ENCODE measurements at places on chromosomes 12 and 14. TPM values are rescaled to one million over a fixed set of nuclear protein-coding genes. Genes with fewer than 3 reads are reported as not detected.

Gene TAS2R9
- total RNA-seq, result not detected

Gene GARIN6
- not detected for total RNA-seq

Gene SIX6
- not detected for total RNA-seq

Gene OVCH1
- 0.41 TPM for total RNA-seq

Gene HEATR5A
- 25.0 TPM for total RNA-seq

Gene COX6A1
- 257 TPM for total RNA-seq

Gene VWF
- 34.8 TPM for total RNA-seq

Gene TEP1
- 14.9 TPM for total RNA-seq

Gene NCOR2
- total RNA-seq, result 111 TPM

Gene RIN3
- 12.7 TPM for total RNA-seq

Gene TRHDE
- total RNA-seq, result 40.1 TPM

Gene PARP11
- 10.6 TPM for total RNA-seq

Gene TTC9
- 1.8 TPM for total RNA-seq

Gene RFX4
- total RNA-seq, result not detected

Gene GPRC5A
- total RNA-seq, result 12.3 TPM

Gene OR4K14
- not detected for total RNA-seq

Gene RNASE9
- total RNA-seq, result not detected

Gene ZNF410
- 71.8 TPM for total RNA-seq

Gene KRT2
- not detected for total RNA-seq

Gene MON2
- 107 TPM for total RNA-seq

Gene ACTN1
- total RNA-seq, result 114 TPM

Gene TEX52
- total RNA-seq, result not detected

Gene PLA2G1B
- total RNA-seq, result not detected

All from metanephros (tissue), 2 donors.